ENCODE measurements at places on chromosomes 16 and 17.
A peak's percentile ranks its signal among the peaks of the same experiment; 100 is the strongest.

DNA sequence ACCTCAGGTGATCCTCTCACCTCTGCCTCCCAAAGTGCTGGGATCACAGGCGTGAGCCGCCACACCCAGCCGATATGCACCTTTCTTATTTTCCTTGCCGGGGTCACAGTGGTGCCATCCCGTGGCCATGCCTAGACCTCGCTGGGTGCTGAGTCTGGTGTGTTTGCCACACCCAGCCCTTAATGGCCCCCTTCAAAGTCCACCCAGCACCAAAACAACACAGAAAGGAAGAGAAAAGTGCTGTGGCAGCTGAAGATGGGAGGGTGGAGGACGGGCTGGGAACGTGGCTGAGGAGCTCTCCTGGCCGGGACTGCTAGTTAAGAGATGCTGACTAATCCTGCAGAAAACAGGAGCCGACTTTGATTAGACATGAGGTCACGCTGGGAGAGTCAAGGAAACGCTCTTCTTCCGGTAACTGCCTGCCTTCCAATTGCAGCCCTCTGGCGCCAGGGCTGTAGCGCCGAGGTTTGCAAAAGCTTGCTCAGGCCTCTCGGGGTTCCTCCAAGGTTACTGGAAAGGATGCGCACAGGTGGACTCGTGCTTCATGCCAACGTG lies 10.9 kb downstream of the SLC43A2 start:
- H3K27ac ChIP-seq: peak overlapping the region; percentile 41
- peak; percentile 77 for DNase-seq
- no peaks in the 10 kb centered on the region for H3K36me3 ChIP-seq
- no peaks in the 10 kb centered on the region for H3K27me3 ChIP-seq

DNA sequence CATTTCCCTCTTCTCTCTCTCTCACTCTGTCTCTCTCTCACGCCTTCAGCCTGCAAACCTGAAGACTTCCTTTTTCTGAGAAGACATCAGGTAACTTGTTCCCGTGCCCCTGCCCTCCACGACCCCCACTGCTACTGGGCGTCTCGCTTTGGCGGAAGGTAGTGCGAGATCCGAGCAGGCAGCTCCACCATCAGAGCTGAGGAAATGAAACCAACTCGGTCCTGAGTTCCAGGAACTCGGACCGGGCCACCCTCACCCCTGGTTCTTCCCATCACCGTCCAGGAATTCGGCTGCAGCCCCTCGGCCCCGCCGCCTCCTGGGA lies 585 bp downstream of the MLKL start:
- H3K27ac ChIP-seq: peak overlapping the region; percentile 47
- no peak for DNase-seq
- no peaks in the 10 kb centered on the region for H3K4me1 ChIP-seq
- H3K36me3 ChIP-seq: 0 out of 2 replicates have a peak, but pooled peaks cover 1% of the 10 kb centered on the region
- no peaks in the 10 kb centered on the region for H3K27me3 ChIP-seq

GRCh38 chr16:57020651-57021050 lies 31.3 kb downstream of the NLRC5 start:
- no peak overlapping the region for H3K27ac ChIP-seq
- H3K4me1 ChIP-seq: no peaks in the 10 kb centered on the region
- DNase-seq: no peak

- DNase-seq: peak; percentile 78
- peaks cover 9% of the 10 kb centered on the region for H3K4me1 ChIP-seq
- H3K27ac ChIP-seq: no peak overlapping the region
- H3K27me3 ChIP-seq: no peaks in the 10 kb centered on the region
- no peaks in the 10 kb centered on the region for H3K36me3 ChIP-seq
Measured at GRCh38 chr16:8751481-8752311, 45.7 kb downstream of the TMEM186 start.

- peaks cover 12% of the 10 kb centered on the region for H3K4me1 ChIP-seq
- DNase-seq: no peak
- no peak overlapping the region for H3K27ac ChIP-seq
- H3K4me3 ChIP-seq: no peak overlapping the region
- no peaks in the 10 kb centered on the region for H3K36me3 ChIP-seq
Measured at GRCh38 chr16:19749571-19750080, 31.6 kb downstream of the IQCK start.

DNA sequence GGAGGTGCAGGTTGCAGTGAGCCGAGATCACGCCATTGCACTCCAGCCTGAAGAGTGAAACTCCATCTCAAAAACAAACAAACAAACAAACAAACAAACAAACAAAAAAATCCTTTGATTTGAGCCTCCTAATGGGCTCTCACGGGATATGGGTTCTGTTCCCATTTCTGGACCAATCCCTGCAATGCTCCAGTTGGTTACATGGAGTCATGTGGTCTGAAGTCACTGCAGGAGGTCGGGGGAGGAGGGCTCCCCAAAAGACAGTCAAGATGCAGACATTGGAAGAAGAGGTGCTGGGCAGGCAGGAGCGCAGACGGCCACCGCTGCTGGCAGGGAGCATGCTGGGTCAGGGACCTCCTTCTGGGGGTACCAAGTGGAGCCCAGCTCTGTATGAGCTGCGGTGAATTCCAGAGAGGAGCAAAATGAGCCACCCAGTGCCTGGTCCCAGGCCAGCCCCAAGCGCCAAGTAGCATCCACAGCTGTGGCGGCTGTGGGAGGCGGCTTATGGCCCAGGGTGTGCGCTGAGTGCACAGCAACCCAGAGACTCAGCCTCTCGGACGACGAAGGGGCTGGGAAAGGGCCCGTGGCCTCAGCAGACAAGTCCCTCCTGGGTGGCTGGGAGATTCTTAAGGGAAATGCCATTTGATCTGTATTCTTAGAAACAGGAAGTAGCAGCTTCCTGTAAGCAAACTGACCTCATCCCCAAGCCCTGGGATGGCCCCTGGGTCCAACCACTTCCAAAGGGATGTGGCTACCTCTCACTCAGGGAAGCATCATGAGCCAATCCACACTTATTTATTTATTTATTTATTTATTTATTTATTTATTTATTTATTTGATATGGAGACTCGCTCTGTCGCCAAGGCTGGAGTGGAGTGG lies 19.6 kb upstream of the ATP2A3 start:
- H3K36me3 ChIP-seq: no peaks in the 10 kb centered on the region
- H3K27ac ChIP-seq: no peak overlapping the region
- peaks cover 5% of the 10 kb centered on the region for H3K4me1 ChIP-seq
- DNase-seq: peak; percentile 55
- H3K4me3 ChIP-seq: no peak overlapping the region

DNA sequence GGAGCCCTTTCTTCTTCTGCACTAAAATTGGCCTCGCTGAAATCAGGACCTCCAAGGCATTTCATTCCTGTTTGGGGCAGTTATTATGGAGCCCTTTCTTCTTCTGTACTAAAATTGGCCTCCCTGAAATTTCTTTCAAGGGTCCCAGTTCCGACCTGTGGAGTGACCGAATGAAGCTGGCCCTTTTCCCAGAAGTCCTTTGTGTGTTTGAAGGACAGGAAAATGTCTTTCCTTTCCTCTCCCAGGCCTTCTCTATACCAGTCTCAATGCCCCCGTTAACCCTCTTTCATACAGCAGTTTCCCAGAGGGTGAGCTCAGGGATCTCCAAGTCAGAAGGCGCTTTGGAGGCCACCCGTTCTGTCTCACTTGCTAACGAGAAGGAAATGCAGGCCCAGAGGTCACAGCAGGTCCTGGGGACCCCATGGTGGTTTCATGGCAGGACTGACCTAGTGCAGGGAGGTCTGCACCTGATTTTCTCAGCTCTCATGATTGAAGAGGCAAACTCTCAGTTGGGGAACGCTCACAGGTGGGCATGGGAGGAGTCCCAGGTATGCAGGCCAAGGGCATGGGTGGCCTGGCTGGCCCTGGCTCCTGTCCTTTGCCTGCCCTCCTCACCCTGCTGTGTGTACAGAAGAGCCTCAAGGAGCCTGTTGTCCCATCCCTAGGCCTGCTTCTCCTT lies 37.1 kb upstream of the DOC2B start:
- DNase-seq: no peak
- no peaks in the 10 kb centered on the region for H3K4me1 ChIP-seq

DNA sequence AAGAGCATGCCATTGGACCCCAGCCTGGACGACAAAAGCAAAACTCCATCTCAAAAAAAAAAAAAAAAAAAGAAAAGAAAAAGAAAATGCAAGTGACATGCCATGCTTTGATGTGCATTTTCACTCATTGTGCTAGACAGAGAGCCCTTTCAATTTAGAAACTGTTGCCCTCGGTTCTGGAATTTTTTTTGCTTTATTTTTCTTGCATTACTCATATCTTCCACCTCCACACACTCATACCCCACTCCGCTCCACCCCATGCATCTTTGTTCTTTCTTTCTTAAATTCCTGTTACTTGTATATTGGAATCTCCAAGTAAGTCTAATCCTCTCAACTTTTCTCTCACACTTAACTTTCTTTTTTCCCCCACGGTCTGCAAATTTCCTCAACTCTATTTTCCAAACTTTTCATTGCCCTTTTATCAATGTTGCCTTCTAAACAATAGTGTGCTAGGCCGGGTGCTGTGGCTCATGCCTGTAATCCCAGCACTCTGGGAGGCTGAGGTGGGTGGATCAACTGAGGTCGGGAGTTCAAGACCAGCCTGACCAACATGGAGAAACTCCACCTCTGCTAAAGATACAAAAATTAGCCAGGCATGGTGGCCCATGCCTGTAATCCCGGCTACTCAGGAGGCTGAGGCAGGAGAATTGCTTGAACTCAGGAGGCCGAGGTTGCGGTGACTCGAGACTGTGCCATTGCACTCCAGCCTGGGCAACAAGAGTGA lies 16.8 kb upstream of the SUZ12 start:
- no peak overlapping the region for H3K4me3 ChIP-seq
- H3K27ac ChIP-seq: peak overlapping the region; percentile 84
- H3K27me3 ChIP-seq: no peaks in the 10 kb centered on the region

GRCh38 chr16:69589434-69590269 lies 23.9 kb downstream of the NFAT5 start:
- no peaks in the 10 kb centered on the region for H3K4me1 ChIP-seq
- no peak overlapping the region for H3K4me3 ChIP-seq
- H3K27me3 ChIP-seq: no peaks in the 10 kb centered on the region

Data from IMR-90 (cell line).